ENCODE measurements at places on chromosomes 11 and 22.

- no peak for DNase-seq
These were observed 12.2 kb downstream of the USP2 start for GRCh38 chr11:119369132-119369925.

DNA sequence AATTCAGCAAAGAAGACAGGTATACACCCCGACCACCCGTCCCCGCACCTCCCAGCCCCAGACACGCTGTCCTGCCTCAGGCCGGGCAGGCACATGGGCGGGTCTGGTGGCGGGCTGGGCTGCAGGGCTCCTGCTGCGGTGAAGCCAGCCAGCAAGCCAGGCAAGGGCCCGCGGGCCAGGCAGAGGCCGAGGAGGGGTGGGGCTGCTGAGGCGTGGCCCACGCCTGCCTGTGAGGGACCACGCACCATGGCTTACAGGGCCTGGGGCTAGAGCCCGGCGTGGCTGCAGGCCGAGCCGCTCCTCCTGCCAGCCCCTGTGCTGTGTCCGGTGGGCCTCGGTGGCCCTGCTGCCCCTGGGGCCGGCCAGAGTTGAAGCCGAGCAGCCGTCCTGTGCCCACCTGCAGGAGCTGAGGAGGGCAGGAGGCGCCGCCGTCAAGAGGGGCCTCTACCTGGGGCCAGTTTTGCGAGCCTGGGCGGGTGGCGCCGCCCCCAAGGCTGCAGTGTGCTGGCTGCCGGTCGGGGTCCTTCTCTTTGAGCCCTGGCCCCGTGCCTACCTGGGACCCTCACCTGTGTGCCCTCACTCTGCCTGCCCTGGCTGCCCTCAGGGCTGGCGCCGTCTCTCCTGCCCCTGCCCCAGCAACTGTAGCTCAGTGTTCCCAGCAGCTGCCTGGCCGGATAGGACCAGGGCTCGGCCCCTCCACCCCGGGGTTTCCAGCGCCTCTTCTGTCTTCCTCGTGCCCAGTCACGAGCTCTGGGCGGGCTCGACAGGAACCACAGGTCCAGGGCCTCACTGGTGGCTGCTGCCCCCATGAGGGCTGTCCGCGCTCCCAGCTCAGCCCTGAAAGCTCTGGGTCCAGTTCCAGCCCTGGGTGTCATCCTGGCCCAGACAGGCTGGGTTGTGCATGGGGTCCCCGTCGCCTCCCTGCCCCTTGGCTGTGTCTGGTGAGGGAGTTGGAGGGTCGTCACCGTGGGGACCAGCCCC is 38.4 kb downstream of the MOB2 start:
- DNase-seq: no peak

- DNase-seq: no peak
These were observed 44.9 kb downstream of the EXT2 start for GRCh38 chr11:44140372-44140771.

GRCh38 chr22:27748751-27749191 is 52.8 kb downstream of the MN1 start:
- DNase-seq: no peak

DNA sequence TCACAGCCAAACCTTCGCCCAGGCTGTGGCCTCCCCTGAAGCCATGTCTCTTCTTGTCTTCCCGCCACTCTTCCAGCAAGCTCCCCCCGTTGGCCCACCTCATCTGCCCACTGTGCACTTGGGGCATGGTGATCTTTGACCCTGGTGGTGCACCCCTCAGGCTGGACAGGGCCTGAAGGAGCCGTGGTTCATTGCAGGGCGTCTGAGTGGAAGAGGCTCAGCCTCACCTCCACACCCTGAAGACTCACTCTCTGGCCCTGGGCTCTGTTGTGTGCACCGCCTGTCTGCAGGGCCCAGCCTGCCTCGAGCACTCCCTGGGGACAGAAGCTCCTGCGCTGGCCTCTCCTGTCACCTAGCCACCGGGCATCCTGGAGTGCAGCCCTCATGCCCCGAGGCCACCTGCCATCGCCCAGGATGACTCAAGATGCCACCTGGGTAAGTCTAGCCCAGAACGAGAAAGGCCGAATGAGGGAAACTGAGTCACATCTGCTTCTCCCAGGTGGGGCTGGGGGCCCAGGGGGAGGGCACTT is 40.8 kb upstream of the PPARA start:
- DNase-seq: no peak

DNA sequence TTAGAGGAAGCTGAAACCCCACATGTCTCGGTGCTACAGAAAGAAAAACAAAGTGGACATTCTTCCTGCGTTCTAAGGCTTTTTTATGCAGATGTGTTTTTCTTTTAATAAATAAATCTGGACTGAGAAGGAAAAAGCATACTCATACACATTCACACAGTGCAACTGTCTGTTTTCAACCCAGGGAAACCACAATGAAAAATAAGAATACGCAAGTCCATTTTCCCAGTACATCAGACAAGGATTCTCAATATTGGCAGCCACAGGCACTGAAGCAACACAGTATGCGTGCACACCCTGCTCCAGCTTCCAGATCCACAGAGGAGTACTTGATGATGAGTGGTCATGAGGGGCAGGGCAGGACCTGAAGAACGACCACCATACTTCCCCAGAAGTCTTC is 86.9 kb downstream of the ETS1 start:
- no peak for DNase-seq

GRCh38 chr11:2138431-2139122 is 612 bp downstream of the IGF2 start:
- no peak for DNase-seq

Measured in NCI-H1694 (cell line).